IPS-NIHi11 (cell line): ENCODE measurements at places on chromosomes 3 and 15.

- DNase-seq = no peak
These were observed 182.4 kb downstream of the ANXA2 start for GRCh38 chr15:60215225-60215963.

- no peak for DNase-seq
These were observed 99.6 kb upstream of the STT3B start for GRCh38 chr3:31432897-31433678.

GRCh38 chr3:17820704-17821103 is 78.3 kb upstream of the TBC1D5 start:
- no peak for DNase-seq

DNA sequence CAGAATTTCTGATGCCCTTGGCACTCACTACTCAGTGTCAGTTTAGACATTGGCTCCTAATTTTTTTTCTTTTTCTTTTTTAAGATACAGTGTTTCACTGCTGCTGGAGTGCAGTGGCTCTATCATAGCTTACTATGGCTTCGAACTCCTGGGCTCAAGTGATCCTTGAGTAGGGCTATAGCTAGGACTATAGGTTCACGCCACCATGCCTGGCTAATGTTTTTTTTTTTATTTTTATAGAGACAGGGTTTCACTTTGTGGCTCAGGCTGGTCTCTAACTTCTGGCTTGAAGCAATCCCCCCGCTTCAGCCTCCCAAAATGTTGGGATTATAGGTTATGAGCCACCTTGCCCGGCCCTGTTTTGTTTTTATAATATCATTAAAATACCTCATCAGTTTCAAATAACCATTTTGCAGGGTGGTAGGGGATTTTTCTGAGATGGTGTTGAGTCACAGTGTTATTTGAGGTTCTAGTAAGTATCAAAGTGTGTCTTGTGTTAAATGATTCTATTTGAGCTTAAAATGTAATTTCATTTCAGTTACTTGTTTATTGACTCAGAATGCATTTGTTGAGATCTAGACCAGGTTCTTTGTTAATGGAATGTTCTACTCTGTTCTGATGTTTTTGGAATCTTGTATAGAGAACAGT is 7.0 kb downstream of the FNDC3B start:
- DNase-seq = no peak

DNA sequence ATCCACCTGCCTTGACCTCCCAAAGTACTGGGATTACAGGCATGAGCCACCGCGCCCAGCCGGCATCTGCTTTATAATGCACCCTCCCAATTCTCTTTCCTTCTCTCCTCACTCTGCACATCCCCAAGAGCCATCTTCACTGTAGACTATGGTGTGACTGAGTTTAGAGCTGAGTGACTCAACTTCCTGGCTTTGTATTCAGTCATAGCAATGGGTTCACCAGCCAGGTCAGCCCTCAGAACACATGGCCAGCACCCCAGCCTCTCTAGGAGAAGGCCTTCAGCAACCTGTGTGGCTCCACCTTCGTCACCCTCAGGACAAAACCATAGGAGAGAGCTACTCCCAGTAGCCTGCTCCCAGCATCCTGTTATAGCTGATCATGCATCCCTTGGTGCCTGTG is 33.0 kb downstream of the ARID3B start:
- DNase-seq = no peak

DNA sequence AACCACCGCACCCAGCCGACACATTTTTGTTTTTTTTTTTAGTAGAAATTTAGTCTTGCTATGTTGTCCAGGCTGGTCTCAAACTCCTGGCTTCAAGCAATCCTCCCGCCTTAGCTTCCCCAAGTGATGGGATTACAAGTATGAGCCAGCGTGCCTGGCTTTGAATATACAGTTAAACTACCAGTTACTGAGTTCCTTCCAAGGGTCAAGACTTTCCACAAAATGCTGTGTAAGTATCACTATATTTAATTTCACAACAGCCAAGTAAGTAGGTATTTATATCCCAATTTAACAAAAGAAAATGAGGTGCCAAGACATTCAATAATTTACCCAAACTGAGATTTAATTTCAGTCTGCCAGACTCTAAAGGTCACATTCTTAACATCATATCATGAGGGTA is 181.3 kb upstream of the TMC3 start:
- no peak for DNase-seq

DNA sequence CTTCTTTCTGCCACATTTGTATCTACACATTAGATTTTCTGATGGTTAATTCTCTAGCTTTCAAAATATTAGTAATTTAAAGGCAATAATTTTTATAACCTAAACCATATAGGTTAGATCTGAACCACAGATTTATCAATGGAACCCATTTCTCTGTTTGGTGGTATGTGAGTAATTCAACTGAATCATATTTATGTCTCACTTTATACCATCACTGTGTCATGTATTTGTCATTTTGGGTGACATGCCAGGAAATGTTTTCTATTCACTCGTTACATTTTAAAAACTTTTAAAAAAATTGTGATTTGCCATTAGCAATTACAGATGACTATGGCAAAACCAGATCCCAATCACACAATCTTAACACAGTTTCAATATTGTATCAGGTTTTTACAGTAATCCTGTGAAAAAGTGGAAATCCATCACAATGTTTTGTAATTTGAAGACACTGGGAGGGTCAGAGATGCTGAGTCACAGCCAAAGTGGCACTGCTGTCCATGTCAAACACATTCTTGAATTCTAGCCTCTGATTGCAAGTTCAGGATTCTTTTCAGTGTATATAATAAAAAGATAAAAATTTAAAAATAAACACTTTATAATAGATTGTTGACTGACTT is 356.0 kb upstream of the RBMS3 start:
- DNase-seq = no peak

DNA sequence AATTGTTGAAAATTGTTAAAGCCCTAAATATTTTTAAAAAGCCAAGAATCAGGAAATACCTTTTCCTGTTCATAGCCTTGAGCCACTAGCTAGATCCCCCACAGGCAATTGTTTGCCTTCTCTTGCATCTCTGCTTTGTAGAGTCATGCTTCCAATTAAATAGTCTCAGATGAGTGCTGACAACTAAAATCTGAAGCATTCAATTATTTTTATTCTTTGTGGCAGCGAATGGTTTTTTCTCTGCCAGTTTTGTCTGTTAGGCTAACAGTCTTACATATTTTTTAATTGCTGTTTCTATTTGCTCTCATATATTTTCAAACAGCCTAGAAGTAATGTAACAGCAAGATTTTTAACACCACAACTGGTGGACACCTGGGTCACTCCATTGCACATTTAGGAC is 277.1 kb upstream of the GBE1 start:
- DNase-seq = no peak

GRCh38 chr15:49946681-49947080 is 172.4 kb downstream of the ATP8B4 start:
- no peak for DNase-seq

DNA sequence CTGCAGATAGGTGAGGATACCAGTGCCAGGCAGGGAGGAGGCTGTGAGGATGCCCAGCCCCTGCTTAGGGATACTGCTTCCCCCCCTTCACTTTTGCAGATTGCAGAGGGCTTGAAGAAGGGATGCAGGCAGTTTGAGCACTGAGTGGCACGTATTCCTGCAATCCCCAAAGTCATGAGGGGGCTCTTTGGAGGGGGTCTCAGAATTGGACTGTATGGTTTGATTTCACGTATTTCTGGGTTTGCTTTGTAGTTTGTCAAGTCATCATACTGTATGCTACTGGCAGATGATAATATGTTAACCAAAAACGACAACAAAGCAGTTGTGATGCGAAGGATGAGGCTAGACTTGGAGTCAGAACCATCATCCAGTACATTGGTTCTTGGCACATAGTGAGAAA is 28.1 kb downstream of the CHST14 start:
- no peak for DNase-seq

GRCh38 chr15:44550734-44551133 is 13.8 kb downstream of the EIF3J start:
- DNase-seq = no peak

DNA sequence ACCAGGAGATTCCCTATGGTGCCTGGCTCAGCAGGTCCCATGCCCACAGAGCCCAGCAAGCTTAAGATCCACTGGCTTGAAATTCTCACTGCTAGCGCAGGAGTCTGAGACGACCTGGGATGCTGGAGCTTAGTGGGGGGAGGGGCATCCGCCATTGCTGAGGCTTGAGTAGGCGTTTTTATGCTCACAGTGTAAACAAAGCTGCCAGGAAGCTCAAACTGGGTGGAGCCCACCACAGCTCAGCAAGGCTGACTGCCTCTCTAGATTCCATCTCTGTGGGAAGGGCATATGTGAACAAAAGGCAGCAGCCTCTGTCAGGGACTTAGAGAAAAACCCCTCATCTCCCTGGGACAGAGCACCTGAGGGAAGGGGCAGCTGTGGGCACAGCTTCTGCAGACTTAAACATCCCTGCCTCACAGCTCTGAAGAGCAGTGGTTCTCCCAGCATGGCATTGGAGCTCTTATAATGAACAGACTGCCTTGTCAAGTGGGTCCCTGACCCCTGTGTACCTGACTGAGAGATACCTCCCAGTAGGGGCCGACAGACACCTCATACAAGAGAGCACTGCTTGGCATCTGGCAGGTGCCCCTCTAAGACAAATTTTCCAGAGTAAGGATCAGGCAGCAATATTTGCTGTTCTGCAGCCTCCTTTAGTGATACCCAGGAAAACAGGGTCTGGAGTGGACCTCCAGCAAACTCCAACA is 231.5 kb upstream of the SETMAR start:
- DNase-seq = peak; percentile 5

DNA sequence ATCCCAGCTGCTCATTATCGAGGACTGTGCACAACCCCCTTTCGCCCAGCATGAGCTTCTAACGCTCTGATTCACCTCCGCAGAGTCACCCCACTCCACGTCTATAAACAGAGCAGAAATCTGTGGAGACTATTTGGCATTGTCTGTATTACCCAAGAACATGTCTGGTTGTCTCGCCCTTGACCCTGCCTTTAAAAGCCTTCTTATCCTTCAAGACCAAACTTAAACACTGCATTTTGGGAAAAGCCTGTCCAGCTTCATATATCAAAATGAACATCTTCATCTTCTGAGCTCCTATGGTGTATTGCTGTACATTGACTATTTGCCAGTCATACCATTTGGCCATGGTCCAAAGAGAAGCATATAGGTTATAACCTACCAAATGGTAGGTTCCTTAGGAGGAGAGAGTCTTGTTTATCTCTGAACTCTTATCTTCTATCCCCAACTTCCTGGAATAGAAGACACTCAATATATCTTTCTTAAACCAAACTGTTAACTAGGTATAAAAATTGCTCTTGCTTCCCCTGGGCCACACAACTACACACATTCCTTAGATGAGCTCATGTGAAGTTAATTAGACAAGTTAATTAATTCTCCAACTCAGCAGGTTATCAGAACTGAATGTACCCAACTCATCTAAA is 90.1 kb downstream of the FBN1 start:
- no peak for DNase-seq

GRCh38 chr3:182904164-182904563 is 76.2 kb downstream of the DCUN1D1 start:
- no peak for DNase-seq

DNA sequence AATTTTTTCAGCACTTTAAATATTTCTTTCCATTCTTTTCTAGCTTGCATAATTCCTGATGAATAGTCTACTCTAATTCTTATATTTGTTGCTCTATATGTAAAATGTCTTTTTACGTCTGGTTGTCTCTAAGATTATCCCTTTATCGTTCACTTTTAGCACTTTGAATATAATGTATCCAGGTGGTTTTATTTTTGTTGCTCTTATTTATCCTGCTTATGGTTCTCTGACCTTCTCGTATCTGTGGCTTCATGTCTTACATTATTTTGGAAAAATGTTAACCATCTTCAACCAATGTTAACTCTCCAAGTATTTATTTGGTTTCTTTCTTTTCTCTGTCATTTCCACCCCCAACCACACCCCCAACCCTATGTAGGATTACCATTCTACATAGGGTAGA is 30.0 kb upstream of the RFX7 start:
- no peak for DNase-seq

DNA sequence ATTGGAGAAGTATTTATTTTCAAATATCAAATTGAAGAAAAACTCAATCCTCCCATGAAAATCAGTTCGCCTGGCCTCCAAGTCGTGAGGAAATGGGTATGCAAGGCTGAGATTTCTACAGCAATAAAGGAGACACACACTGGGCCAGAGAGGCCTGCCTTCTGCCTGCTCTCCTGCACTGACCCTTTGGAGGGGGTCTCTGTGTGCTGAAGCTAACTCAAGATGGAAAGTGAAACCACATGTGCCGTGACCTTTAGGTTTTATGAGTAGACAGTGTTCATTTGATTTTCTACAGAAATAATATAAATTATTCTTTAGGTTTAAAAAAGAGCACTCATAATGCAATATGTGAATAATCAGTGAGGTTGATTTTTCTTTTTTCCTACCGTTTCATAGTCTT is 11.9 kb upstream of the SLC22A13 start:
- no peak for DNase-seq

- DNase-seq = no peak
These were observed 861.0 kb upstream of the NR2F2 start for GRCh38 chr15:95469496-95470000.

- DNase-seq = no peak
These were observed 10.9 kb downstream of the SLC35A5 start for GRCh38 chr3:112572701-112573100.

GRCh38 chr3:111311126-111311525 is 230.9 kb upstream of the CD96 start:
- no peak for DNase-seq
